Non-pigmented ciliary epithelial cell (primary cell): ENCODE measurements at places on chromosomes 2 and 18.

DNA sequence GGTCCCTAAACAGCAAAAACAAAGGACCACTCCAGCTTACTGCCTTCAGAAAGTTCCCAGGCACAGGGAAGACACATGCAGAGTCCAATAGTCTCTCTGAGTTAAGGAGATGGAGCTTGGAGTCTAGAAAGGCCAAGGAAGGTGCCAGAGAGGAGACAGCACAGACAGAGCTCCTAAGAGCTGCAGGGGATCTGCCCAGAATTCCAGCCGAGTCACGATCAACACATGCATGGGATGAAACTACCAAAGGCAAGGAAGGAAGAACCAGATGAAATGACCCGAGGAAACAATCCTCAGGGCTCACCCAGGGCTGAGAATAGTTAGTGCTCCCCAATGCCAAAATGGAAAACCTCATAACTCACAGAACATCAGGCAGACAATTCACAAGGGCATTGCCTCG, 15.4 kb downstream of the METTL4 start:
- DNase-seq, result no peak

DNA sequence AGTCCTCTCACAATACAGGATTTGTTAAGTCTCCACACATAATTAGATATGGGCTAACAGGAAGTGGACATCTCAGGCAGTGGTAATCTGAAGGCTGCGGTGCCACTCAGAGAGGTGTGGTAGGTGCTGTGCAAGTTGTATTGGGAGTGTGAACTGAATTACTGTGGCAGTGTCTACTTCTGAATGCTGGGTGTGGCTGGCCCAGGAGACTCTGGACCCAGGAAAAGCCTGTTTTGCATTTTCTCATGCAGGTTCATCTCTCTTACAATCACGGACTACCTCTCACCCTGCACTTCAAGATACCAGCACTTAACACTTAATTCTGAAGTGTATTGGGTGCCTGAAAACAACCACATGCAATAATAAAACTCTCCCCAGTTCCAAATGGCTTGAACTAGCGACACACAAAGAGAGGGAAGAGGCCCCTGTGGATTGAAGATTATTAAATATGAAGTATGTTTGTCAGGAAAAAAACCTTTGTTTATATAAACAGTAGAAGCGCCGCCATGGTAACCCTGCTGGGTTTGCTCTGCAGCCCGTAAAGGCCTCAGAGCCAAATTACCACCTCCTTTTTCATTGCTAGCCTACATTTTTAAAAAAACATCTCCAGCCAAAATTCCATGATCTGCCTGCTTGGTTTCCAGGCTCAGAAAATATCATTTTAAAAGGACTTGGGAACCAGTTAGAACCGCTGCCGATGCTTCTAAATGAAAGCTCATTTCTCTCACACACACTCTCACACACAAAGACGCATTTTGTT, 77.5 kb downstream of the GFPT1 start:
- no peak for DNase-seq

DNA sequence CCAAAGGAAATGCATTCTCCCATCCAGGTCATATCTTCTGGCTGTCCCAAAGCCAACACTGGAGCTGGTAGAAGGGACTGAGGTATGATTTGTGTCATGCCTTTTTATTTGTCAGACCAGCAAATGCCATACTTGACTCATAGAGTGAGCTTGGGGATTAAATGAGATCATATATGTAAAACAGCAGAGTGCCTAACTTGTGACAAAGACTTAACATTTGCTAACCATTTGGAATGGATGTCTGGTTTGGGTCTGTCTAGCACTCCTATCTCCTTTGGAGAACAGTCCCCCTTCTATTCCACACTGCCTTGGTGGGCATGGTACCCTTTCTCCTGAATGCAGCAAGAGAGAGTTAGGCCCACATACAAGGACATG, 128.5 kb upstream of the LGALSL start:
- DNase-seq, result no peak

GRCh38 chr2:151237422-151238025, 24.1 kb downstream of the RBM43 start:
- no peak for DNase-seq

DNA sequence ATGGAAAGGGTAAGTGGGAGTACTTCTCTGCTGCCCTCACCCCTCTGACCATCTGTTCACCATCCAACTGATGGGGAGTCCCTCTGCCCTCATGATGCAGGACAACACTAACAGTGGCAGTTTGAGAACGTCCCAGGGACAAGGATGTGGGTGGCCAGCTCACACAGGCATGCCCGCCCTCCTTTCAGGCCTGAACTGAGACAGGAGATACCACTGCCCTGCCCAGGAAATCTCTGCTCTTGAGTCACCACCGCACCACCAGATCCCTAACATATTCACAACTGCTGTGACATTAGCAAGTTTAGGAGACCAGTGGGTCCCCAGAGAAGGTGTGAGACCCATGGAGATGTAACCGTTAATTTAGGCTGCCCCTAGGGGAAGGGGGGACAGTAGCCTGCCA, 66.2 kb downstream of the TRAPPC8 start:
- no peak for DNase-seq

GRCh38 chr18:51617572-51618260, 420.2 kb upstream of the MEX3C start:
- no peak for DNase-seq

DNA sequence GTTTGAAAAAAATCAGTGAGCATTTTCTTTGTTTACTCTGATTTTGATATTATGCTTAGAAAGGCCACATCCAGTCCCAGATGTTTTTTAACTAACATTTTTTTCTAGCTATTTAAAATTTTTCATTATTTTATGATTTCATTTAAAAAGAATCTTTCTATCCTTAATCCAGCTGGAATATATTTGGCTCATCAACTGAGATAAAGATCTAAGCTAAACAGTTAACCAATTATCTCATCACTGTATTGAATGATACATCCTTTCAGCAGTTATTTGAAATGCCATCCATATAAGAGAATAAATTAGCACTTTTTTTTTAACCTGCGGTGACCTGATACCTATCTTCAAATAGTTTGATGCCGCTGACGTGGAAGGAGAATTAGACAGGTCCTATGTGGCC, 245.5 kb upstream of the COPS8 start:
- no peak for DNase-seq

GRCh38 chr2:225103737-225104141, 61.5 kb upstream of the DOCK10 start:
- peak; percentile 64 for DNase-seq

DNA sequence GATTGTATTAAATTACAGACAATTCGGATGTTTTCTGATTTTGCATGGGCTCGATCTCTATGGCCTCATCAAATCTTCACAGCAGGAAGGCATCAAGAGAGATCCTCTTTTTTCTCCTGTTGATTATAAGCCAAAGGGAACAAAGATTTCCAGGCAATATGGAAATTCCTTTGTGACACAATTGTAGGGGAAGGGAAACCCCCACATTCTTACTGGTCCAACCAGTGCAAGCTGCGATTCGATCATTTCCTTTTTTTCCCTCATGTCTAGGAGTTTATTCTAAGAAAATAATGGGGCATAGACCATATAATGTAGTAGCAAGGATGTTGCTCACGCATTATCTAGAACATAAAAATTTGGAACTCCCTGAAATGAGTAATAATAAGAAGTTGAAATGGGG, 87.7 kb downstream of the LYPD6 start:
- DNase-seq, result no peak

GRCh38 chr2:38174646-38175423, 98.9 kb upstream of the CYP1B1 start:
- DNase-seq, result peak; percentile 100

DNA sequence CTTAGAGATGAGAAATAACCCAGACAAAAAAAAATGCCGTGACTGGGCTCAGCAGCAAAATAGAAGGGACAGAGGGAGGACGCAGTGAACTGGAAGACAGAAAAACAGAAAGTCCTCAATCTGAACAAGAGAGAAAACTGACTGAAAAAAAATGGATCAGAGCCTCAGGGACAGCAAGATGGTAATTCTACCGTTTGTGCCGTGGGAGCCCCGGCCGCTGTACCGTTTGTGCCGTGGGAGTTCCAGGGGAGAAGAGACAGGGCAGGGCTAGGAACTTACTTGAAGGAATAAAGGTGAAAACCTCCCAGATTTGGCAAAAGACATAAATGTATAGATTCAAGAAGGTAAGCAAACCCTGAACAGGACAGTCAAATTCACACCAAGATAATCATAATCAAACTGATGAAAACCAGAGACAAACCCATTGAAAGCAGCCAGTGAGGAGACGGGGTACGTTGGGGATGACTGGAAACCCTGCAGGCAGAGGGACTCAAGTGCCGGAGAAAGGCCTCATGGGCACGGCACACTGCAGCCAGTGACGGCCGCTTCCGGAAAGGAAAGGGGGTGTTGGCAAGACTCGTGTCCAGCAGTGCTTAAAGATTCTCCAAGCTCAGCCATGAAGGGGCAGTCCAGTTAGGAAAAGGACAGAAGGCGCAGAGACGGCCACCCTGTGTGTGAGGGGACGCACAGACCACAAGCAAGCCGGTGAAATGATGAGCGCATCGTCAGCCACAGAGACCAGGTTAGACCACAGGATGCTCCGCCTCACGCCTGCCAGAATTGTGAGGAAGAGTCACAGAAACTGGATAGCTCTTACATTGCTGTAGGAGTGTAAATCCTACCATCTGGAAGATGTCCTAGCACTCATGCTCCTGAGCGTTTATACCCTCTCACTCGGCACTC, 40.0 kb upstream of the NFATC1 start:
- no peak for DNase-seq

GRCh38 chr2:36356990-36357846, 1.6 kb downstream of the CRIM1 start:
- no peak for DNase-seq

DNA sequence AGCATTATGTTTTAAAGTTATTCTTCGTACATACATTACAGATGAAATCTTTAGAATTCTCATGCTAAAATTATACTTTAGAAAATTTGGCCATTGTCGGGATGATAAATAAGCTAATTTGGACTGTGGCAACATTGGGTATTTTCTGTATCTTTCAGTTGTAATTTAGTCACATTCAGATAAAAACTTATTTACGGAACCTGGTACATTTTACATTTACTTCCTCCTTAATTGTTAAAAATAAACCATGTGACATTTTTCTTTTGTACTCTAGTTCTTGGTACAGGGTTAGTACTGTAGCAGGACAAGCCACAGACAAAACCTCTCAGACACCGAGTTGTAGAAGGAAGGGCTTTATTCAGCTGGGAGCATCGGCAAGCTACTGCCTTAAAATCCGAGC, 4.2 kb downstream of the CNDP2 start:
- DNase-seq, result no peak

DNA sequence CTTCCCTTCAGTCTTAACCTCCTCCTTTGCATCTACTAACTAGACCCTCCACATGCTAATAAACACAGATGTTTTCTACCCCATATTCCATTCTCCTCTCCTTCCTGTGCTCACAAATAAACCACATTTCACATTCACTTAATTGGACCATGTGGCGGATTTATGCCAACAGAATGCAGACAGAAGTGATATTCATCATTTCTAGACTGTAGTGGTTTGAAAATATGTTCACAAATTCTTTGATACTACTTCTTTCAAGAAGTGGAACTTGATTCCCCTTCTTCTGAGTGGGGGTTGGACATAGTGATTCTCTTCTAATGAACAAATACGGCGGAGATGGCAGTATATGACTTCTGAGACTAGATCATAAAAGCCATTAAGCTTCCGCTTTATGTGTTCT, 73.5 kb upstream of the SPTBN1 start:
- no peak for DNase-seq

- DNase-seq, result no peak
These were observed 70.0 kb downstream of the DPP4 start for GRCh38 chr2:162004031-162004430.

GRCh38 chr2:9297156-9297555, 90.5 kb downstream of the ASAP2 start:
- no peak for DNase-seq

GRCh38 chr2:220332886-220333285, 705.5 kb downstream of the SLC4A3 start:
- no peak for DNase-seq

GRCh38 chr2:229152674-229153073, 118.4 kb downstream of the PID1 start:
- no peak for DNase-seq

GRCh38 chr2:62217970-62218369, 22.1 kb downstream of the B3GNT2 start:
- DNase-seq, result peak; percentile 46

- no peak for DNase-seq
These were observed 62.2 kb downstream of the PAPOLG start for GRCh38 chr2:60818272-60818671.

DNA sequence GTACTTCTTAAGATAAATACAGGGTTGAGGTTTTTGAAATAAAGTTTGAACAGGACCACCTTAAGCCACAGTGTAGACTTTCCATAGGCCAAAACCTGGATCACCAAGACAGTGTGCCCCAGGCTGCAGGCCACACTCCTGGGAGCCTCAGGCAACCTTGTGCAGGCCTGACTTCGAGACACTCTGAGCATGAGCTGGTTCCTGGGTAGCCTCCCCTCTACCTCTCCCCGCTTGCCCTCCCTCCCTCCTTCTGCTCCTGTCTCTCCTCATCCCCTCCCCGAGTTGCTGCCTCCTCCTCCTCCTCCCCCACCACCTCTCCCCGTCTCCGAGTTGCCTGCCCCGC, 10.6 kb upstream of the PROC start:
- no peak for DNase-seq

- DNase-seq, result no peak
These were observed 256.4 kb upstream of the TCF4 start for GRCh38 chr18:55844382-55844781.

GRCh38 chr2:29606104-29607037, 315.0 kb downstream of the ALK start:
- peak; percentile 81 for DNase-seq

GRCh38 chr2:38448692-38449410, 71.8 kb upstream of the ATL2 start:
- DNase-seq, result no peak

GRCh38 chr2:143258126-143258892, 129.1 kb downstream of the ARHGAP15 start:
- no peak for DNase-seq

- DNase-seq, result no peak
These were observed 84.2 kb upstream of the FAM136A start for GRCh38 chr2:70385966-70386595.

GRCh38 chr2:200125444-200126284, 170.3 kb downstream of the MAIP1 start:
- DNase-seq, result no peak

DNA sequence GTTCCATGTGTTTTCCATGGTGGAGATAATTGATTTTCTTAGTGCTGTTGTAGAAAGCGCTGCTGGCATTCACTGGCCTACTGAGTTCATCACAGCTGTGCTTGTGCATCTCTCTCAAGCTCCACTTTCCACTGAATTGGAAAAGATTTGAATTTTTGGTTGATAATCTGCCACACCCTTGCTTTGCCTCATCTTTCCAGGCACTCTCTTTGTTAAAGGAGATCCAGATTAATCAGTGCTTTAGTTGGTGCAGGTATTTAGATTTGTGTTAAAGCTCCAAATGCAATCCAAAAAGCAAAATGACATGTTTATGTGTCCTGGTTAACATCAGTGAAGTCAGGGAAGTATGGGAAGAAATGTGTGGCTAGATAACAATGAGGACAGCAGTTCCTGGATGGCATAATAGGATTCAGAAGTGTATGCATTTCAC, 2.7 kb upstream of the COL3A1 start:
- DNase-seq, result no peak
